Activated CD8-positive, alpha-beta T cell treated with anti-CD3 and anti-CD28 coated beads, Interleukin-2, amount 10 ng/mL, durations not matched to agents 7 days and 5 days (primary cell): ENCODE measurements at places on chromosomes 4 and X.

- DNase-seq, result no peak
These were observed 721.0 kb upstream of the NDST4 start for GRCh38 chr4:115834441-115834840.

DNA sequence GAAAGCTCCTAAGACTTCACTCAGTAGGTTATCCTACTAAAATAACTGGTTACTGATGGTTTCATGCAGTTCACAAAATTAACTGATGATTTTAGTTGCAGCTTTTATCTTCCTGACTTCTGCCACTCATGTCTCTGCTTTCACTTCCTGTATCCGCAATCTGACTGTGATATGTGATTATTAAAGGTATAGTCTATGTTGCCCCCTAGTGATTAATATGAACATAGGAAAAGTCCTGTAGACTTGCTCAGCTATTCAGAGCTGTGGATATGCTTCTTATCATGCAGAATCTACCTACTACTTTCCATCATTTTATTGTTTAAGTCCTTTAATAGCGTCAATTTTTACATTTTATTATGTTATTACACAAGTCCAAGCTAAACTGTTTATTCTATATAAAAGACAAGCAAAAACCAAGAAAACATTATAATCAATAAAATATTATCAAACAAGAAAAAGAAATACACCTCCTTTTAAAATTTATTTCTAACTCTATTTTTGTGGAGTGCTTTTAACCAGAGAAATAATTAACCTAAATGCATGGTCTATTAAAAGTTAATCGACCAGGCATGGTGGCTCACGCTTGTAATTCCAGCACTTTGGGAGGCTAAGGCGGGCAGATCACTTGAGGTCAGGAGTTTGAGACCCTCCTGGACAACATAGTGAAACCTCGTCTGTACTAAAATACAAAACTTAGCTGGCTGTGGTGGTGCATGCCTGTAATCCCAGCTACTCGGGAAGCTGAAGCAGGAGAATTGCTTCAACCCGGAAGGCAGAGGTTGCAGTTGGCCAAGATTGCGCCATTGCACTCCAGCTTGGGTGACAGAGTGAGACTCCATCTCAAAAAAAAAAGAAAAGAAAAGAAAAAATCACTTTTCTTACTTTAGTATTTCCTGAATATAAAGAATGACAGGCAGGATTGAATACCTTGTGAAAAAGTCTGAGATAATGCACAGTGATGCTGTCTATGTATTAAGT lies 40.4 kb upstream of the TLR2 start:
- no peak for DNase-seq

DNA sequence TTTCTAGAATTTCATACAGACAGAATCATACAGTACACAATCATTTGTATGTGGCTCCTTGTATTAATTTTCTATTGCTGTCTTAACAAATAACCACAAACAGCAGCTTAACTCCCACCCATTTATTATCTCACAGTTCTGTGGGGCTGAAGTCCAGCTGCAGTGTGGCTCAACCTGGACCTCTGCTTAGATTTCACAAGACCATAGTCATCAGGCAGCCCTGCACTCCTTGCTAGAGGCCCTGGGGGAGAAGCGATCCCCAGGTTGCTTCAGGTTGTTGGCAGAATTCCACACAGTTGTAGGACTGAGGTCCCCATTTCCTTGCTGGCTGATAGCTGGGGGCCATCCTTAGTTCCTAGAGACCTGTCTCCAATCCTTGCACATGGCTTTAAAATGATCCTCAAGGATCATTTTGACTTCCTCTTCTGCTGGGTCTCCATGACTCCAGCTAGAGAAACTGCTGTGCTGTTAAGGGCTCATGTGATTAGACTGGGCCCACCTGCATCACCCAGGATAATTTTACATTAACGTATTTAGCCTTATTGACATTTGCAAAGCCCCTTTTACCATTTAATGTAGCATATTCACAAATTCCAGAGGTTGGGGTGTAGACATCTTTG lies 60.9 kb upstream of the SMAD1 start:
- no peak for DNase-seq

- no peak for DNase-seq
These were observed 349.0 kb upstream of the GATB start for GRCh38 chr4:152109531-152110509.

- DNase-seq, result no peak
These were observed 204.8 kb downstream of the PDGFC start for GRCh38 chr4:156766846-156767245.

- DNase-seq, result no peak
These were observed 63.5 kb upstream of the WDR1 start for GRCh38 chr4:10179957-10180602.

DNA sequence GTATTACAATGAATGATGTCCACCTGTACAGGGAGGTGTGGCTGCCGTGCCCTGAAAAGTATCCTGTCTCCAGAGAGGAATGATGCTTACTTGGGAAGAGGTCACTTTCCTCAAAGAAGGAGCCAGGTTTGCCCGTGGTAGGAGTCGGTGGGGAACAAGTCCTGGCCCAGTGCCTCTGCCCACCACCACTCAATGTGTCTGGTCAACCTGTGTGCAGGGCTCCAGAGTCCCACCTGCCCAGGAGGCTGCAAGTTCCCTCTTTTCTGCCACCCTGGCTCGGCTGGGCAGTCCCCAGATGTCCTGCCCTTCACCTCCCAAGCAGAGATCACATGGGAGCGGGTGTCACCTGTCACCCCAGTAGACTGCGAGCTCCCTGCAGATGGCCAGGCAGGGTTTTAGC lies 75.4 kb upstream of the C4orf50 start:
- DNase-seq, result no peak

- no peak for DNase-seq
These were observed 123.6 kb downstream of the MGST2 start for GRCh38 chr4:139789096-139789654.

DNA sequence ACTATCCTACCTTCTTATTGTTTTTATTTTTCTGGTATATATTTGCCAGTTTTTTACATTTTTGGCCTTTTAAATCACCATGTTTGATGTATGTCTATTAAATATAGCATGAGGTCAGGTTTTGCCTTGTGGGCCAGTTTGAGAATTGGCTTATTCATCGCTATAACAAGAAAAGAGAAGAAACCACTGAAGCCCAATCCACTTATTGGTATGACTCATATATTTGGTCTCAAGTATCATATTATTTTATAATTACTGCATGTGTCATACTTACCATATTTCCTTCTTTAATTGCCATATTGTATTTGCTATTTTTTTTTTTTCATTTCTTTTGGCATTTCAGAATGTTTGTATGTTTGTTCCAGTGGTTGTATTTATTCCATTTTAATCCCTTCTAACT lies 99.3 kb downstream of the IRF2 start:
- DNase-seq, result no peak

GRCh38 chr4:101081695-101082369 lies 265.5 kb downstream of the PPP3CA start:
- no peak for DNase-seq

DNA sequence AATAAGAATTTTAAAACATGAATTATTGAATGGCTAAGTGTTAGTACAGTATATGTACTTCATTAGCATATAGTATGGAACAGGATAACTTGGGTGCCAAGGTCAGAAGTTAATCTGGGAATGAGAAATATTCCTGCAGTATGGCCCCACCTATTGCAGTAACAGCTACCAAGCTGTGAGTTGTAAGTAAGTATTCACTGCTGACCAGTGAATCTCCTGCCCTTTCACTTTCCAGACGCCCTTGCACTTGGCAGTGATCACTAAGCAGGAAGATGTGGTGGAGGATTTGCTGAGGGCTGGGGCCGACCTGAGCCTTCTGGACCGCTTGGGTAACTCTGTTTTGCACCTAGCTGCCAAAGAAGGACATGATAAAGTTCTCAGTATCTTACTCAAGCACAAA lies 105.1 kb downstream of the NFKB1 start:
- no peak for DNase-seq

DNA sequence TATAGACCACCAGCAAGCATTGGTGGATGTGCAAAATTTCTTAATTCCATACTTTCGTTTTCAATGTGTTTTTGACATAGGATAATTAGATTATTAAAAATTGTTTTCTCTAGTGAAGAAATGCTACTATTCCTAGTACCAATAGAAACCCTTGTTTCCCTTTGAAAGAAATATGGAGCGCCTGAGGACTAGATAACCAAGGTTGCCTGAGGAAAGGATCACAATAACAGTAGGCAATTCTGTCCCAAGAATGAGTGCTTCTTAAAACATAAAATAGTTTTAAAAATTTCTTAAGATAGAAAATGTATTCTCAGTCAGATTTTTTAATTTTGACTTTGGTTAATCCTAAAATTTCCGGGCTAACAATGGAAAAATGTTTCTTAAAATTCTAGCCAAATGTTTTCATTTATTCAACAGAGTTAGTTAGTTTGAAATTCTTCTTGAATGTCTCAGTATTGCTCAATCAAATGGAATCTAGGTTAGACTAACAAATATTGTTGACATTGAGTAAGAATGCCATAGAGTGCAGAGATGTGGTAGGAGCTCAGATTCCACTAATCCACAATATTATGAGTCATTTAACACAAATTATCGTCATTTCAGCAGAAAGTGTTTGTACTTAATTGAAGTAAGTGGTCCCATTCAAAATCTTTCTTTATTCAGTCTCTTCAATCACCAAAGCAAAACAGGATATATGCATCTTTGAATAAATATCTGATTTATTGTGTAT lies 666.0 kb downstream of the GRID2 start:
- no peak for DNase-seq

DNA sequence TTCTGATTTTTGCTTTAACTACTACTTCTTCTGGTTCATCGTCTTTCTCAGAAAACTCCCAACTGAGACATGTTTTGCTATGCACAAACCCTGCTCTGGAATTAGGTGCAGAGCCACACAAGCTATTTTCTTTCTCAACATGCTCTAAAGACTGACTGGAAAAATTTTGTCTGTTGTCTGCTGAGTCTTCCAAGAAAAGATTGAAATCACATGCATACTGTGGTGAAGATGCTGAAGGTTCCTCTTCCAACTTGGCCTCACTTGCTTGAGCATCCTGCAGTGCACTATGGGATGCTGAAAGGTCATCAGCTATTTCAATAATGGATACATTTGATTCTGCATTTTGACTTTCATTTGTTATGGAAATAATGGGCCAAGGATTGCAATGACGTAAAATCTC lies 24.1 kb downstream of the PIN4 start:
- DNase-seq, result no peak

DNA sequence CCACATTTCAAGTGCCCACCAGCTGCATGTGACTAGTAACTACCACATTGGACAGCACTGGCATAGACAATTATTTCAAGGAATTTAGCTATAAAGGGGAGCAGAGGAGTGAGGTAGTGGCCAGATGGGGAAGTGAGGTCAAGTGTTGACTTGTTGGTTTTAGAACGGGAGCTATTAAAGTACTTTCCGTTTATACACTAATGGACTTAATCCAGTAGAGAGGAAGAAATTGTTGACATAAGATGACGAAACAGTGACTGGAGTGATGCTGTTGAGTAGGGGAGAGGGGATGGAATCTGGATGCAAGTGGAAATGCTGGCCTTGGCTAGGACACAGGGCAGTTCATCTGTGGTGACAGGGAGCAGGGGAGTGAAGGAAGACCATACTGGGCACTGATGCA lies 154.4 kb downstream of the AMMECR1 start:
- DNase-seq, result no peak

GRCh38 chrX:10083809-10084208 lies 73.0 kb upstream of the CLCN4 start:
- no peak for DNase-seq

DNA sequence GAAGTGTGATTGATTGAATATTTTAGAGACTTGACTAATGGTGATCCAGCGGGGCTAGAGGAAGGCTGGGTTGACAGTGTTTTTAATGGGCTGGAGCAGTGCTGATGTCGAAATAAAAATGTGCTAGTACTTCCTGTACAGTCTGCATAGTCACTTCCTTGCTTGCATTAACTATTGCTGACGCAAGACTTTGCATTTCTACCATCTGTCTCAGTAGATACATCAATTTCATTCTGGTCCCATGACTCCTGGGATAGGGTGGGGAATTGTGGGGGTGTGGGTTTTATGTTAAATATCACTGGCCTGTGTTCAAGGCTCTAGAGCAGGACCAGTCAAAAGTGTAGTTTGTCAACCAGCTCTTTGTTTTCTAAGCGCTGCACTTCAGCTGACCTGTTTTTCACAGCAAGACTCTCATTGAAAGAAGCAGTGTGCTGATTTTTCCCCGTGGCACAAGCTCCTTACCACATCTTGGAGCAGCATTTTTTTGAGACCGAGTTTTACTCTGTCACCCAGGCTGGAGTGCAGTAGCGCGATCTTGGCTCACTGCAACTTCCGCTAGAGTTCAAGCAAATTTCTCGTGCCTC lies 35.2 kb upstream of the PHEX start:
- no peak for DNase-seq

DNA sequence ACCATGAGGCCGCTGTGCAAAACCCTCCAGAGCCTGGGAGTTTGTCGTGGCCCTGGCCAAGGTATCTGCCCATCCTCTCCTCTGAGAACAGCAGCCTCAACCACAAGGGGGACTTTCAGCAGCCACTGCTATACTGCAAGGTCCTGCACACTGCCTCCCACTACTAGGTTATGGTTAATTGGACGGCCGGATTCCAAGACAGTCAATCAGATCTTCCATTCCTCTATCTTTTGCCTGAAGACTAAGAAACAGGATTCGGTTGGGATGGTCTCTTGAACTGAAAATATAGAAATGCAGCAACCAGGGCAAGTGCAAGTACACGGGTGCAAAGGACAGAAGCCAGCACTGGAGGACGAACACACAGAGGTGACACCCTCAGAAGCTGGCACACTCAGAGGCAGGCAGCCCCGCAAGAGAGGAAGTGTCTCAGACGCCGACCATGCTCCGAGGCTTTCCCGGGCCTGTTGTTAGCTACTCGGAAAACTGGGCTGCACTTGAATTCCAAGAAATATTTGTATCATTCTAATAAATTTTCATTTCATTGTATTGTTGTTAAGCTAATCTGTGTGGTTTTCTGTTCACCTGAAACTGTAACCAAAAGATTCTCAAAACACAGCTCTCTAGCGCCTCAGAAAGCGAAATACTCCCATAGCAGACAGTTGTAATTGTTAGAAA lies 63.3 kb downstream of the AFAP1 start:
- peak; percentile 45 for DNase-seq

- no peak for DNase-seq
These were observed 11.7 kb upstream of the IL21 start for GRCh38 chr4:122632396-122633143.

DNA sequence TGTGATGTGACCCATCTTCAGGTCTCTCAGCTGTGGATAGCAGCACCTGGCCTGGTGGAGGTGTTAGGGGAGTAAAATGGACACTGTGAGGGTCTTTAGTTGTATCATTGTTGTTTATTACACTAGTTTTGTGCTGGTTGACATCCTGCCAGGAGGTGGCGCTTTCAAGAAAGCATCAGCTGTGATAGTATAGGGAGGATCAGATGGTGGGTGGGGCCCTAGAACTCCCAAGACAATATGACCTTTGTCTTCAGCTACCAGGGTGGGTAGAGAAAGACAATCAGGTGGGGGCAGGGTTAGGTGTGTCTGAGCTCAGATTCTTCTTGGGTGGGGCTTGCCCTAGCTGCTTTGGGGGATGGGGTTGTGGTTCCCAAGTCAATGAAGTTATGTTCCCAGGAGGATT lies 162.8 kb downstream of the PPP1R2C start:
- peak; percentile 18 for DNase-seq

DNA sequence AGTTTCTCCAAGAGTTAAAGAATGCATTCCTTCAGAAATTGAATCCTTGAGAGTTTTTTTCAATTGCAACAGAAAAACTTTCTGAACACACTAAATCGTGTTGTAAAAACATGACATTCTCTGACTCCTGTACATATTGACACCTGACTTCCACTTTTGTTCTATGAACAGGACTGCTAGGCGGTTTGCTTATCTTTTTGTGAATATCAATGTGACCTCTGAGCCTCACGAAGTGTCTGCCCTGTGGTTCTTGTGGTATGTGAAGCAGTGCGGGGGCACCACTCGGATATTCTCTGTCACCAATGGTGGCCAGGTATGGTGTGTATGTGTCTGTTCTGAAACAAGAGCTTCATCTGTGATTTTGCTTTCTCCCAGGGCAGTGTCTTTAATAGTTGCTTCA lies 71.9 kb downstream of the MAOA start:
- no peak for DNase-seq
